ENCODE measurements at places on chromosomes 3 and 15.

GRCh38 chr3:124032311-124032880 is 40.5 kb upstream of the ROPN1 start:
- DNase-seq = peak; percentile 43

DNA sequence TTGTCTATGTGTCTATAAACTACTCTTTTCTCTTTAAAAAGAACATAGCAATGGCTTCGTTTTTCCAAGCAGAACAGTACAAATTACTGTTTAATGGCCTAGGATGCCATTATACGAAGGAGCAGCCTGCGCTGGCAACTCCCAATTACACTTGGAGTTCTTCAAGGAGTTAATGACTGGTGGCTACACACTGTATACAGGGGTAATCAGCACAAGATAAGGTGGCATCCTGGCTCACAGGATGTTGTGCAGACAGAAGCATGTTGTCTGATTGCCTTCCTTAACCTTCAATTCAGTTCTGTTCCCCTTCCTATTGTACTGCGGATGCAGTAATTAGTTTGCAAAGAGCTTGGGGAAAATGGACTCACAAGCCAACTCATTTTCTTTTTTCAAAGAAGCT is 250.7 kb upstream of the ROBO2 start:
- DNase-seq = no peak

- no peak for DNase-seq
Observed at GRCh38 chr15:29988701-29989100, 94.1 kb upstream of the GOLGA8J start.

GRCh38 chr15:93614386-93615104 is 525.5 kb upstream of the RGMA start:
- DNase-seq = no peak

- no peak for DNase-seq
Observed at GRCh38 chr3:56192001-56192400, 276.3 kb downstream of the ERC2 start.

DNA sequence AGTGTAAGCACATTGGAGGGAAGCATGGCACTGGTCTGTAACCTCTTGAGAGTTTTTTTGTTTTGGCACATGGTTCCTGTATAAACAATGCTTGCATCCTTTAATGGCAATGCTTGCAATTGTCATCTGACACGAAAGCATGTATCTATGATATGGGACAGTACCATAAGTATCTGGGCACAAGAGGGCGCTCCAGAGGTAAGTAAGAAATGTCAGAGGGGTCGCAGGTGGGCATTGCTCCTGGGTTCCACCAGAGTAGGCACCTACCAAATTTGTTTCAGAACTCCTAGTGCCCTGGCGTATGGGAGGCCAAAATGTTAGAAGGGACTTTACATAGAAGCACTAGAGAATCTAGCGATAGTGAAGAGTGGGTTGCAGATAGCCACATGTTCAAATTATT is 58.7 kb upstream of the BCHE start:
- no peak for DNase-seq

DNA sequence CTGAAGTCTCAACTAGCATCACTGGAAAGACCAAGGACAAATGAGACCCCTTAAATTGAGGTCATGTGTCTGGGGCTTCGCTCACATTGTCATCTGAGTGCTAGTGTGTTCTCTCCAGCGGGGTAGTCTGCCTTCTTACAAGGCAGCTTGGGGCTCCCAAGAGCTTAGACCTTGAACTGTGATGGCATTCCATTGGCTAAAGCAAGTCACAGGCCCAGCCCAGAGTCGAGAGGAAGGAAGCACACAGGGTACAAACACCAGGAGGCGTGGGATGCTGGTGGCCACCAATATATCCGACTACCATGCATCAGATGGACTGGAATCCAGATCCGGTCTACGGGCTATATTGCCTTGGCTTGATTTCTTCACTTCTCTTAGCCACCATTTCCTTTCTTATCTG is 31.5 kb upstream of the DYNC1LI1 start:
- DNase-seq = no peak

Measured in colonic mucosa (tissue), 4 donors.